ENCODE measurements at places on chromosomes 2 and 18. TPM values are rescaled to one million over a fixed set of nuclear protein-coding genes. Genes with fewer than 3 reads are reported as not detected.
A peak's percentile ranks its signal among the peaks of the same experiment; 100 is the strongest.

DNA sequence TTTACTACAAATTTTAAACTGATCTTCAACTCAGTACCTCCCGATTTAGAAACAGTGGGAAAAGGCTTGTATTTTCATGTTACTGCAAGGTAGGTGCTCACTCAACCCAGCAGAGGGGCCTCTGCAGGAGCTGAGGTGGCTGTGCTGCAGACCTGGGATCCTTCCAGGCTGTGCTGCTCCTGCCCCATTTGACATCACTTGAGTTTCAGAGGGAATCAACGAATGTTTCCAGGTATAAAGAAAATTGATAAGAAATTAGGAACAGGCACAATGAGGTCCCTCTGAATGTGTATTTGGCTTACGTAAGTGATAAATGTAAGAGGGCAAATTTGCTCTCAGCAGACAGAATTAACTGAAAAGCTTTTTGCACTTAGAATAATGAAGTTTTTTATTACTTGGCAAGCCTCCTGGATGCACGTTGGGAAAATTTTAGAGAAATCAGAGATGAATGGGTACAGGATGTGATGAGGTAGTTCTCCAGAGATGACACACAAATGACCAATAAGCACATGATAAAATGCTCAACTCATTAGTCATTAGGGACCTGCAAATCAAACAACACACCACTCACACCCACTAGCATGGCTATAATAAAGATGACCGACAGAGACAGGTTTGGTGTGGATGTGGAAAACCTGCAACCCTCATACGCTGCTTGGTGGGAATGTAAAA is 114.0 kb downstream of the NOL10 start:
- no peaks in the 10 kb centered on the region for H3K27me3 ChIP-seq
- no peak overlapping the region for H3K27ac ChIP-seq
- no peak for DNase-seq

DNA sequence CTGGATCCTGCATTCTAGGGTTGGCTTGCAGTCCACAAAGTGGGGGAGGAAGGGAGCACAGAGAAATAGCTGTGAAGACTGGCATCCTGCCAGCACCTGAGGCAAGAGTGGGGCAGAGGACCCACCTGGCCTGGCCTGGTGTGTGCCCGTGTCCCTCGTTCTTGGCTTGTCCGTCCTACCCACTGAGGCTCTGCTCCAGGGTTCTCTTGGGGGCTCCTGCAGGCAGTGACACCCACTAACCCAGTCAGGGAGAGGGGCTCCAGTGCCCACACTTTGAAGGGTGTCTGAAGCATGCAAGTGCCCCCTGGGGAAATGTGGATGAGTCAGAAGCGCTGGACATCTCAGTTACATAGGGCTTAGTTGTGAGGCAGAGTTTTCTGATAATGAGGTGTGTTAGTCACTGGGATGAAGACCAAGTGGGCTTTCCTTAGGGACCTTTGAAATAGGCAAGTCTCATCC is 79.4 kb downstream of the SLC4A3 start:
- no peak for DNase-seq
- H3K27me3 ChIP-seq = peaks cover 6% of the 10 kb centered on the region
- H3K4me1 ChIP-seq = no peaks in the 10 kb centered on the region
- no peaks in the 10 kb centered on the region for H3K36me3 ChIP-seq
- no peak overlapping the region for H3K27ac ChIP-seq

- peaks cover 66% of the 10 kb centered on the region for H3K27me3 ChIP-seq
- H3K4me3 ChIP-seq = no peak overlapping the region
- H3K4me1 ChIP-seq = no peaks in the 10 kb centered on the region
- H3K27ac ChIP-seq = no peak overlapping the region
- H3K36me3 ChIP-seq = no peaks in the 10 kb centered on the region
- no peak for DNase-seq
Observed at GRCh38 chr18:74303936-74304335, 11.7 kb upstream of the C18orf63 start.

GRCh38 chr2:21406911-21407310 is 283.1 kb downstream of the TDRD15 start:
- no peak overlapping the region for H3K4me3 ChIP-seq
- DNase-seq = no peak
- no peaks in the 10 kb centered on the region for H3K27me3 ChIP-seq
- H3K4me1 ChIP-seq = no peaks in the 10 kb centered on the region
- H3K27ac ChIP-seq = no peak overlapping the region

Gene CFAP65
- total RNA-seq = not detected

DNA sequence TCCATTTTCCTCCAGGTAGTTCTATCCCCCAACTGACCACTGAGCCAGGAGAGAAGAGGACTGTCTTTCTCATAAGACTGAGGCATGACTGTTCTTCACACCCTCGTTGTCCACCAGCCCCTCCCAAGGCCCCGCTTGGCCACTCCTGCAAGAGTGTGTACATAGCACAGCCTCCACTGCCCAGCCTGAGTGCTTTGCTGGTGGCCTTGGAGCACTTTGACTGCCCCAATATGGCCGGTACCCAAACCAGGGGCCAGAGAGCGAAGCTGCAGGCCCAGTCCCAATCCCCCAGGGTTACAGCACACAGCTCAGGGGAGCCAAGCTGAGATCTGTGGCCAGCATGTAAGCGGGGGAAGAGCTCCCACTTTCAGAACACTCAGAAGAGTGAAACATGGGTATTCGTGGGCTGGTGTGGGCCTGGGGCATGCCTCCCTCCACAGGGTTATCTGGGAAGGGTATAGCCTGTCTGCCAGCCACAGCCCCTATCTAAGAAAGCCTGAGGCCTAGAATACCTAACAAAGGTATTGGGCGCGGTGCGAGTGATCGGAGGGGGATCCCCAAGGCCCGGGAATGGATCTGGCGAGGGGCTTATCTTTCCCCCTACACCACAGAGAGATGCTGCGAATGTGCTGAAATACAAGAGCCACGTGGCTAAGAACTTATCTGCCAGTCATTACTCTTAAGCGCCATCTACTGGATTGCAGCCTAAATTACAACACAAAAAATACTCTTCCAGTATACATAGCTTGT is 163.8 kb downstream of the WDPCP start:
- H3K36me3 ChIP-seq = peaks cover 4% of the 10 kb centered on the region
- DNase-seq = no peak
- no peak overlapping the region for H3K4me3 ChIP-seq
- H3K27me3 ChIP-seq = no peaks in the 10 kb centered on the region
- peaks cover 5% of the 10 kb centered on the region for H3K4me1 ChIP-seq

DNA sequence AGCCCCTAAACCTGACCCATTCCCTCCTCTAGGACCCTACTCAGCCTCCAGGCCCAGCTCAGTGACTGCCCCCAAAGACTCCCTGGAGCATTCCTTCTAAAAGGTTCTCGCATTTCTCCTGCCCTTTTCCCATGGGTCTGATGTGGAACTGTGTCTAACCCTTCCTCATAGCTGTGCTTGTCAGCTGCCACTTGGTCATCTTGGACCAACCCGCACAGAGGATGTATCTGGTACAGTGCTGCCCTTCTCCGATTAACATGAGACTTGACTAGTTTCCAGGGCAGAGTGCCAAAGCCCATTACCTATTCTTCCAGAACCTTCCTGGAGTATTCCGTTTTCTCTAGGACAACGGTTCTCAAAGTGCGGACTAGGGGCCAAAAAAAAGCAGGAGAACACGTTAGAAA is 518 bp upstream of the NFU1 start:
- peaks cover 13% of the 10 kb centered on the region for H3K36me3 ChIP-seq
- peaks cover 24% of the 10 kb centered on the region for H3K4me1 ChIP-seq
- DNase-seq = no peak
- H3K27ac ChIP-seq = peak overlapping the region; percentile 91
- H3K4me3 ChIP-seq = peak overlapping the region; percentile 95
